ENCODE measurements at places on chromosomes 3 and 15. TPM values are rescaled to one million over a fixed set of nuclear protein-coding genes. Genes with fewer than 3 reads are reported as not detected.

- no peak for DNase-seq
Measured at GRCh38 chr3:177596816-177597271, 399.6 kb upstream of the TBL1XR1 start.

- no peak for DNase-seq
Measured at GRCh38 chr3:126713199-126713598, 9.2 kb downstream of the CHCHD6 start.

DNA sequence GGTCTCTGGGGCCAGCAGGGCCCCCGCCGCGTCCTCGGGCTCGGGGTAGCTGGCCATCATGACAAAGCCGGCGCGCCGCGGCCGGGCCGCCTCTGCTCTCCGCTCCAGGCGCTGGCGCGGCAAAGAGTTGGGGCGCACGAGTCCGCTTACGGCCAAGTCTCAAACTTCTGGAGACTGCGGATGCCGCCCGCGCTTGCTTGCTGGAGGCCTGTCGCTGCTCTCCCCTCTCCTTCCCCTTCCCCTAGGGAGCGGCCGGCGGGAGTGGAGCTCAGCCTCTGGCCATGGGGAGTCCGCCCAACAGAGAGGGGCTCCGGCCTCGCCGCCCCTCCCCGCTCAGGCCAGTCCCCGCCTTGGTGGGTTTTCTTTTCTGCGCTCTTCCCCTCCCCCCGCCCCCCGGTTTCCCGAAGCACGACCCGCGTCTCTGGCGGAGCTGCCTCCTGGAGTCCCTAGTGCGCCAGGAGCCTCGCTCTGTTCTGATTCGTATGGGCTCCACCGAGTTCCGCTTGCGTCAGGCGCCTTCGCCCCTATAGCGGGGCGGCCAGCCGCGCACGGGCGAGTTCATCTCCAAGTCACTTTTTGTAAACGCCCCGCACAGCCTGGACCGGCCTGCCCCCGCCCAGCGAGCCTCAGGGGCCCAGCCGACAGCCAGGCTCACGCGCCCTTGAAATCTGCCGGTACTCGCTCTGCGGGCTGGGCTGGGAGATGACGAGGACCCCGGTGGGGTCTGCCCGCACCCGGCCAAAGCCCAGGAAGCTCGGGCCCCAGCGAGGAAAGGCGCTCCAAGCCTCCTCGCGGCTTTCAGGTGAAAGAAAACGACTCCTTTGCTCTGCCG lies at the start of the genes FOXL2 and FOXL2NB:
FOXL2 (minus strand) TSS at position 475 of the 832 bp plus-strand sequence; CDS start at position 60, 415 bp downstream.
FOXL2NB (plus strand) TSS at position 555 of the 832 bp plus-strand sequence; CDS start at position 703, 148 bp downstream.
- no peak for DNase-seq

DNA sequence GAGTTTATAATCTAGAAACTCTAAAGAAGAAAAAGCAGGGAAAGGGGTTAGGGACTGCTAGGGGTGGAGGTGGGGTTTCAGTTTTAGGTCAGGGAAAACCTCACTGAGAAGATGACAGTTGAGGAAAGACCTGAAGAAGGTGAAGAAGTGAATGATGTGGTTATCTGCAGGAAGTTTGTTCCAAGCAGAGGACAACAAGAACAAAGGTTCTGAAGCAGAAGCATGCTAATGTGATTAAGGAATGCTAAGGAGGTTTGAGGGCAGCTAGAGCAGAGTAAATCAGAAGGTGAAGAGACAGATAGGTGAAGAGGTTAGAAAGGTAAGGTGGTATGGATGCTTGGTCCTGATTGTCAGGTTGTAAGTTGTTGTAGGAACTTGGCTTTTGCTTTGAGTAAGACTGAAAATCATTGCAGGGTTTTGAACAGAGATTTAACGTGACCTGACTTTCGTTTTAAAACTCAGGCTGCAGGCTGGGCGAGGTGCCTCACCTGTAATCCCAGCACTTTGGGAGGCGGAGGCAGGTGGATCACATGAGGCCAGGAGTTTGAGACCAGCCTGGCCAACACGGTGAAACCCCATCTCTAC lies 8.6 kb downstream of the OXSR1 start:
- no peak for DNase-seq

- DNase-seq = no peak
Measured at GRCh38 chr3:71006810-71007785, 576.4 kb downstream of the FOXP1 start.

- DNase-seq = no peak
Measured at GRCh38 chr15:90561344-90562244, 31.9 kb downstream of the CRTC3 start.

GRCh38 chr3:72018343-72018984 lies 233.5 kb upstream of the PROK2 start:
- DNase-seq = no peak

DNA sequence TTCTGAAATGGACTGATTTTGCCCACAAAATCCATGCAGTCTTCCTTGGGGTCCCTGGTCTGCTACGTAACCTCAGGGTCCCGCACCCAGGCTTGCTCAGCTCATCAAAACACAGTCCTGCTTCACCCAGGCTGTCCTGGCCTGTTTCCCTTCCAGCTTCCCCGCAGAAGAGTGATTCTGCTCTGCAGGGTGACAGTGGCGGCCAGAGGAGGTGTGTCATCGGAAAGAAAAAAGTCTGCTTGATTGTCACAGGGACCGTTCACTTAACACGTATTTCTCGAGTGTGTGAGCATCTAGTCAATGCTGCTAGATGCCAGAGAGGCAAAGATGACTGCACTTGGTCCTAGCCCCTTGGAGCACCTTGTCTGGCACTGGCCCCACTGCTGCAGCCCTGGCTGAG lies 50.1 kb upstream of the ABHD2 start:
- DNase-seq = no peak

DNA sequence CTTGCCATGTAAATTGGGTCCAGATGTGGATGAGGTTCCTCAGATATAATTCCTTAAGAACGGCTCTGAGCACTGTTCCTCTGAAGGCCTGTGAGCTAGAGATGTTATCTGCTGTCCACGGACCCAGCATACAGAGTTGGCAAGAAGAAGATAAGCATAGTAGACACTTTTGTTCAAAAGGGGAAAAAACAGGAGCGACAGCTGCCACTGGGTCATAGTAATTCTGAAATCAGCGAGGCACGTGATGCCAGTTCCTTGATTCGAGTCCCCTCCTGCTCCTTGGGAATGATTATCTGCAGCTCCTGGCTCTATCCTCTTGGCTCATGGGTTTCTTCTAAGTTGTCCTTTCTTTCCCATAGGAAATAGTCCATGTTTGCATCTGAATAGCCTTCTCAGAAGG lies 2.5 kb upstream of the RAB7A start:
- DNase-seq = no peak

- no peak for DNase-seq
Measured at GRCh38 chr3:127427156-127427555, 139.3 kb upstream of the PRR20G start.

GRCh38 chr3:8324747-8325146 lies 176.9 kb upstream of the LMCD1 start:
- peak; percentile 36 for DNase-seq

DNA sequence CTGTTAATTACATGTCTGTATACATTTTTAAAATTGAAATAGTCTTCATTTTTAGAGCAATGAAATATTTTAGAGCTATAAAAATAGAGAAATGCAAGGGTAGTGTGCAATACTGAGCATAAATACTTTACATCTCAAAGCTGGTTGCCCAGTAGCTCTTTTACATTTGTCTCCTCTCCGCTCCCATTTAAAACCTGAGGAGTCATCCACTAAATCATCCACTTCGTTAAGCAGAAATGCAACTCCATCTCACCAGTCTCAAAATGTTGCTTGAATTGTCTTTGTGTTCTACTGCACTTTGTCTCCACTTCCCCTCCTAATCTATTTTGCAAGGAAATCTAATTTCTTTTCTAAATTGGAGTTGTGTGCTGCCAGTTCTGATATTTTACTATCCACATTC lies 563.6 kb downstream of the VGLL3 start:
- no peak for DNase-seq

DNA sequence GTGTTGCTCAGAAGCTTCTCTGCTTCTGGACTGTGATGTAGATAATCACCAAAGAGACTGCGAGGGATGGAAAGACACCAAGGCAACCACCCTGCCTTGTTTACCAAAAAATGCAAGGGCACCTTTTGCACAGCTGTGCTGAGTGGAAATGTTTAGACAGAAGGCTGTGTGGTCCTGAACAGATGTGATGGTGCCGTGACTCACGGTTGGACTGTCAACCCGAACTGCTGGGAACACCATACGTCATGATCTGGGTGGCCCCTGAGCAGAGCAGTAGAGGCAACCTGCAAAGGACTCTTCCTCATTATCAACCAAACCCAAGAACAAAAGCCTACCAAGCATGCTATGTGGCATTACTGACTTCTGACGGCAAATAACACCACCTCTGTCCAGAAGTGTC lies 61.3 kb upstream of the LPP start:
- no peak for DNase-seq

DNA sequence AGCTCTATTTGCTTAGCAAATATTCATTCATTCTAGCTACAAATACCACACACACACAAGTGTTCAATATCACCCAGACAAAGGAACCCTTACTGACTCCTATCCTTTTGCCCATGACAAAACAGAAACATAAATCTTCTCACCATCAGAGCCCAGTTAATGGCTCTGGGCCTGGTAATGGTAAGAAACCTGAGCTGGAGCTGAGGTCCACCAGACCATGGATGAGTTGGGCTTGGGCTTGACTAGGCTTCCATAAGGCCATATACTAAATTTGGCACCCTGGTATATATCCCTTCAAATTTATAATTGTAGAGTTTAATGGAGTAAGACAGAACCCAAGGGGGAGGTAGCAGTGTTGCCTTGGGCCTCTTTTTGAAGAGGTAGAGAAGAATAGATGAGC lies 29.4 kb downstream of the GPR176 start:
- no peak for DNase-seq

GRCh38 chr3:96865605-96866004 lies 51.2 kb downstream of the EPHA6 start:
- no peak for DNase-seq

GRCh38 chr3:179715582-179715981 lies 62.7 kb downstream of the USP13 start:
- DNase-seq = no peak

- DNase-seq = no peak
Measured at GRCh38 chr3:171847133-171847532, 4.0 kb downstream of the TMEM212 start.

DNA sequence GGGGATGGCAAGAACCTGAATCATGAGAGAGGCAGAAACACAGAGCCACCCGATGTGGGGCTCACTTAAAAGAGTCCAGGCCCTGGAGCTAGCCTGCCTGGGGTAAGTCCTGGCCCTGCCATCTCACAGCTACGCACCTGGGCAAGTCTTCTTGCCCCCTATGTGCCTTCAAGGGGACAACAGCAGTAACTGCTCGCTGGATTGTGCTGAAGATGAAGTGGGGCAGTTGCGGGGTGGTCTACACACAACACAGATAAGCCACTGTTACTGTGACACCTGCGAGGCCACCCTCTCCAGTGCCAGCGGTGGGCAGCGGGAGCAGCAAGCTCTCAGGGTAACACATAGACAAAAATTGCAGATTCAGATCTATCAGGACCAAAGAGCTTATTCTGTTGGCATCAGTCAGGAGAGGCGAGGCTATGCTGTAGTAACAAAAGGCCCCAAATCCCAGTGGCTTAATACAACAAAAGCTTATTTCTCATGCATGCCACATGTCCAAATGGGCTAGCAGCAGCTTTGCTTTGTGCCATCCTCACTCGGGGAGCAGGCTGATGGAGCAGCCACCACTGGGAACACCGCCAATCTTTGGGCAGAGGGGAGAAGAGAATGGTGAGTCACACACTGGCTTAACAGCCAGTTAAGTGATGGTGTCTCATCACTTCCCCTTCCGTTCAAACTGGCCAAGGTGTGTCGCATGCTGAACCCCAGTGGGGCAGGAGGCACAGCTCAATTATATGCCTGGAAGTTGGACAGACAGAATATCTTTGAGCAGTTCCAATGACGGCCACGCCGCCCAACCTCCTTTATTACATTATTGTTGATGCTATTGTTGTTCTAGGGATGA lies 78.3 kb downstream of the WNT7A start:
- no peak for DNase-seq

GRCh38 chr3:124559846-124560574 lies 170.2 kb upstream of the UMPS start:
- DNase-seq = peak; percentile 47

- no peak for DNase-seq
Measured at GRCh38 chr3:10262027-10262426, 13.8 kb downstream of the TATDN2 start.

- no peak for DNase-seq
Measured at GRCh38 chr15:79932447-79932846, 35.6 kb upstream of the MTHFS start.

DNA sequence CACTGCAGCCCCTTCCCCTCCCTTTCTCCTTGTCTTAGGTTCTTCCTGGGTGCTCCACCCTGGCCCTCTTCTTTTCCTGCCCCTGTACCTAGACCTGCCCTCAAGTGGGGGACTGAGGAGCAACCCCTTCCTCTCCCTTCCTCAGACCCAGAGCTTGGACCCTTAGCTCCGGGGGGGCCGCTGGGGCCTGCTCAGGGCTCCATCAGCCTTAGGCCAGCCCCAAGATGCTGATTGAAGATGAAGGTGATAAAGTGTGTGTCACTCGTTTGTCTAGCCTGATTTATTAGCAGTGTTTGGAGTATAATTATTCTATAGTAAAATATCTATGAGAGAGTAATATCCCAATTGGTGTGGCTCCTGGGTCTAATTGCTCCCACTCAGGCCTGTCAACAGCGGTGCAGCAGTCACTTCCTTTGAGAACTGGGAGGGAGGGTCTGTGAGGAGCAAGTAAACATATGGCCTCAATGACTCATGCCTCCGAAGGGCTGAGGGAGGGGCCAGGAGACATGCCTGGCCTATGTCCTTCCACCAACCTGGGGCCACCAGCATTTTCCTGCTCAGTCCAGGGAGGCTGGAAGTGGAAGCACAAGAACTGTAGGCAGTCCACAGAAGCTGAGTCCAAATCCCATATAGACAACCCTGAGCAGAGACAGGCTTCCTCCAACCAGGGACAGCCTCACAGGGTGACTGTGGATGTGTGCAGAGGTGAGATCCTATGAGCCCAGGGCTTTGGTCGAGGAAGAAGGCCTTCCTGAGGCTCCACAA lies 123.2 kb downstream of the DNAJB8 start:
- peak; percentile 25 for DNase-seq

- DNase-seq = no peak
Measured at GRCh38 chr15:74337607-74338211, 29.7 kb downstream of the CYP11A1 start.

Gene GABRG3
- polyA plus RNA-seq = not detected

Gene LHFPL4
- 0.01 TPM for polyA plus RNA-seq

Gene NUSAP1
- polyA plus RNA-seq = 1.6 TPM

Gene SLC7A14
- polyA plus RNA-seq = under 0.01 TPM

Gene CMTM6
- 4.3 TPM for polyA plus RNA-seq

Gene UNC45A
- 11.2 TPM for polyA plus RNA-seq

Gene LRRC31
- polyA plus RNA-seq = 0.01 TPM

Gene DPPA2
- not detected for polyA plus RNA-seq

Gene HYPK
- 0.77 TPM for polyA plus RNA-seq

Gene LMAN1L
- not detected for polyA plus RNA-seq

Gene MYZAP
- 2.0 TPM for polyA plus RNA-seq

Gene TGM4
- not detected for polyA plus RNA-seq

Gene CLDN11
- polyA plus RNA-seq = 1.7 TPM

Gene DCP1A
- polyA plus RNA-seq = 8.7 TPM

Gene MKRN3
- polyA plus RNA-seq = 1.3 TPM

Gene HYAL2
- polyA plus RNA-seq = 41.8 TPM

Gene RLBP1
- not detected for polyA plus RNA-seq

Gene SCN11A
- 0.04 TPM for polyA plus RNA-seq

Gene KIF23
- polyA plus RNA-seq = 0.04 TPM

Data from psoas muscle (tissue), 8 donors.